ENCODE measurements at places on chromosomes 13 and 19.

DNA sequence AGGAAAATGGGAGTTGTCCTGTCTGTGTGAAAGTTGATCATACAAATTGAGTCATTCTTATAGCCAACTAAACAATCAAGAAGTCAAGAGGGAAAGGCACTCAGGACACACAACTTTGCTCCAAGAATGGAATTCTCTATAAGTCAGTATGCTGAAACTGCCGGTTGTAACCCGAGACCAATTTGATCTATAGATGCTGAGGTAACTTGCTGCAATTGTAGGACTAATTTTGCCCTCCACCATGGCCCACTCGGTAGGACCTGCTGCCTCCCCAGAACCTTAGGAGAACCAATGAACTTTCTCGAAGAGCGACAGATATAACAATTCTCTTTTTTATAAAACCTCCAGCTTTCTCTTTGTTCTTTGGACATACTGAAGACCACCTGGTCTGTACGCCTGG, 157.0 kb downstream of the RNF17 start:
- no peak for DNase-seq

- DNase-seq, result no peak
These were observed at the start of gene CEACAM1 for GRCh38 chr19:42528354-42529247. Gene CEACAM1, minus strand, starts transcription at chr19:42528481. Its CDS starts 107 bp downstream, at chr19:42528374.

- no peak for DNase-seq
These were observed 1.3 kb downstream of the SELENOV start for GRCh38 chr19:39516270-39516669.

DNA sequence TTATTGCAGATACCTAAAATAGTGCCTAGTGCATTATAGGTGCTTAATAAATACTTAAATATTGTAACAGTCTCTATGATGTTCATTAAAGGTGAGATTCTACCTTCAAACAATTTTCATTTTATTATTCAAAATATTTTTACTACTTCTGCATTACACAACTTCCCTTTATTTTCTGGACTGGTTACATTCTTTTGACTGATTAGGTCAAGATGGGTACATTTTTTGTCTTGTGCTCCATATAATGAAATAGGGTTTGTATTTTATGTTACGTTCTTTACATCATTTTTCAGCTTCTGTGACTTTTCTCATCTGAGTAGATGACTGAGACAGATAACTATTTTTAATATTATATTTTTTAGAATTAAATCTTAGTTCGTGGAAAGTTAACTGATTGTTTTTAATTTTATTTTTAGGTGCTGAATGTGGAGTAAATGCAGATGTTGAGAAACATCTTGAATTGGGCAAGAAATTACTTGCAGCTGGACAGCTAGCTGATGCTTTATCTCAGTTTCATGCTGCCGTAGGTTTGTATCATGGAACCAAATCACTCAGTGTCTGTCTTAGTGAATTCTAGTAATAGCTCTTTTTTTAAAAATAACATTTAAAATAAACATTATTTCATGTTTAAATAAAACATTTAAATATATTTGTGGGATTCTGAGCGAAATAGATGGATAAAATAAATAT, 32.0 kb downstream of the DNAJC3 start:
- DNase-seq, result no peak

- DNase-seq, result no peak
These were observed 40.0 kb downstream of the ADPRHL1 start for GRCh38 chr13:113413178-113413897.

- no peak for DNase-seq
These were observed 7.3 kb upstream of the HOMER3 start for GRCh38 chr19:18948075-18948975.

DNA sequence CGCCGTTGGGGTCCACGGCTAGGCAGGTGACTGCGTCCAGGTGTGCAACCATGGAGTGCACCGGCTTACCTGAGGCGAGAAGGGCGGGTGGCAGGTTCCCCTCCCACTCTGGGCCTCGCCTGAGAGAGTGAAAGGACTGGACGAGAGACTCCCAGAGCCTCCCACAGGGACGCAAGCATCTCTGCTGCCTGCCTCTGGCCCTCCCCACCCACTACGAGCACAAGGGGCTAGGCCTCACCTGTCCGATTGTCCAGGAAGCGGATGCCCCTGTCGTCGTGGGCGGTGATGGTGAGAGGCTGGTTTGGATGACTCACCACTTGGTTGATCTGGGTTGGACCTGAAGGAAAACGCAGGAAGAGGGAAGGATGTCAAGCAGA, 5.1 kb upstream of the PRKD2 start:
- DNase-seq, result no peak

All from NCI-H1930 (cell line).